ENCODE measurements at places on chromosomes 4 and X.

GRCh38 chrX:38220415-38221390, at the start of gene SRPX:
Gene SRPX (minus strand): TSS chrX:38220871. CDS start chrX:38220792, 79 bp downstream.
- no peak for DNase-seq

DNA sequence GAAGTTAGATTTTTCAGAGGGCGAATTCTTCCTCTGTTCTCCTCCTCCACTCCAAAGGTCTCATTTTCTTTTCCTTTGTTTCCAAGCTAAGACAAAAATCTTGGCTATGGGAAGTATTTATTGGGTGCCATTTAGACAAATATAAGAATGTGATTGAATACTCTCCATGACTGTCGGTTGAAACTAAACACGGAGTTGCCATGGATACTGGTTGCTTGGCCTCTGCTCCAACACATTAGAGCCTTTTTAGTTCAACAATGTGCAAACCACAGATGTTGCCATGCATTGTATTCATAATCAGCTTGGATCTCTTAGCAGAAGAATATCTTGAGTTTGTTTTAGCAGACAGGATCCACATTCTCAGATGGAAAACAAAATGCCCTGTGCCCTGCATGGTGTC, 366.5 kb upstream of the LCORL start:
- DNase-seq = no peak

DNA sequence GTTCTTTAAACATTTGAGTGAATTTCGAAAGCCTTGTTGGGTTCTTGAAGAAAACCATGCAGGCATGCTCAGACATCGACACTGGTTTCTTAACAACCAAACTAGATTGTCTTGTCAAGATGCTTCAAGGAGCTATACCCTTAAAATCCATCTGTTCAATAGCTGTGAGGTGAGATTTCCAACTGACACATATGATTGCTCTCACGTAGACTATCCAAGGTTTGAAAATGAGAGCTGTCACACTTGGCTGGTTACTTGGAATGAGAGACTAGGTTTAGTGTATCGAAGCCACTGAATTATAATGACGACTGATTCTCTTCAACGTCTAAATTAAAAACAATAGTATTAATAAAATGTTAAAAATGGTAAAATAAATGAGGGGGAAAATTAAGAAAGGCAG, 2725.5 kb downstream of the ARAP2 start:
- DNase-seq = no peak

DNA sequence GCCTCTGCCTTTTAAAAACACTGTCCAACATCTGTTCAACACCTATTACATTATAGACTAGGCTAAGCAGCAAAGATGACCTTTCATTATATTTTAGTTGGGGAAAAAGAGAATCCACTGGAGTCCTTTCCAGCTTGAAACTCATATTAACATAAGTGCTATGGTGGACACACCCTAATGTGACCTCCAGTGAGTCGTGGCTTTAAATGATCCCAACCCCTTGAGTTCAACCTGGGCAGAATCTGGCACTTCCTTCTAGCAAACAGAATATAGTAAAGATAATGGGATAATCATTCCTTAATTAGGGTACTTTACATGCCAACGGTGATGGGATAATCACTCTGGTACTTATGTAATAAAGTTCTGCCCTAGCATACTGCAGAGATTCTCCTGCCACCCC, 162.6 kb downstream of the MAB21L2 start:
- no peak for DNase-seq

- DNase-seq = peak; percentile 8
These were observed 52.9 kb downstream of the PPP2R2C start for GRCh38 chr4:6419452-6420028.

GRCh38 chr4:78688366-78688765, 87.8 kb upstream of the BMP2K start:
- no peak for DNase-seq

DNA sequence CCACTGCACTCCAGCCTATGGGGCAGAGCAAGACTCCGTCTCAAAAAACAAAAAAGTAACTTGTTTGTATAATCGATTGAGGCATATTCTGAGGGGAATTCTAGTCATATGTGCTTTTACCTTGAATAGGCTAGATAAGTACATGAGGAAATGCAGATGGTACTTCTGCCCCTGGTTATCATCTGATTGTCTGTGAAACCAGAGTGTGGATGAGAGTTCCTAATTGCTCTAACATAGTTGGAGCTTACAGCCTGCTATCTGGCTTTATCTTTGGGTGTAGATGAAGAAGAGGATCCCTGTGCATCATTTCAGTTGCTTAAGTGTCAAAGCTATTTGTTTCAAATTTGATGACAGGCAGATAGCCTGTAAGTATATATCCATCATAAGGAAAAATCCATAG, 205.1 kb downstream of the RAPGEF2 start:
- DNase-seq = no peak

- peak; percentile 23 for DNase-seq
These were observed at the start of gene IL1RAPL2 for GRCh38 chrX:104565791-104566680. Gene IL1RAPL2 (plus strand): TSS chrX:104566199.

DNA sequence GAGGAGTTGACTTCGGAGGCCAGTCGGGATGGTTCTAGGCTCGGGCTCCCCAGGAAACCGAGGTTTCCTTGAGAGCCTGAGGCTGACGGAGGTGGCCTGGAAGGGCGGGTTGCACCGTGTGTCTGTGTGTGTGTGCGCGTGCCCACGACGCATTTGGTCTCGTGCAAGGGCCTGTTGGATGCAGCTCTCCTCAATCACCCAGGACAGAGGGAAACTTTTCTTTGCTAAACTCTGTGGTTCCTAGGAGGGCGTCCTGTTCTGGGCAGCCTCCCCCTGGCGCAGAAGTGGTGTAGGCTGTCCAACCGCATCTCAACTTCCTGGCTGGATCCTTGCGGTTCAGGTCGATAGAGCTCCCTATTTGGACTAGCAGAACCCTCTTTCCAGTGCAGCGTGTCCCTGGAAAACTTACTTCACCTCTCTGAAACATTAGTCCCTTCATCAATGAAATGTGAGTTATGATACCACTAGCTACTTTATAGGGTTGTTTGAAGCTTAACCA, 973 bp downstream of the STK32B start:
- no peak for DNase-seq

GRCh38 chr4:26204911-26205370, 115.9 kb upstream of the RBPJ start:
- DNase-seq = no peak

Measured in K562 (cell line).